ENCODE measurements at places on chromosomes 13 and 19.

- DNase-seq = no peak
Observed at GRCh38 chr19:41297628-41298347, 12.2 kb upstream of the CCDC97 start.

DNA sequence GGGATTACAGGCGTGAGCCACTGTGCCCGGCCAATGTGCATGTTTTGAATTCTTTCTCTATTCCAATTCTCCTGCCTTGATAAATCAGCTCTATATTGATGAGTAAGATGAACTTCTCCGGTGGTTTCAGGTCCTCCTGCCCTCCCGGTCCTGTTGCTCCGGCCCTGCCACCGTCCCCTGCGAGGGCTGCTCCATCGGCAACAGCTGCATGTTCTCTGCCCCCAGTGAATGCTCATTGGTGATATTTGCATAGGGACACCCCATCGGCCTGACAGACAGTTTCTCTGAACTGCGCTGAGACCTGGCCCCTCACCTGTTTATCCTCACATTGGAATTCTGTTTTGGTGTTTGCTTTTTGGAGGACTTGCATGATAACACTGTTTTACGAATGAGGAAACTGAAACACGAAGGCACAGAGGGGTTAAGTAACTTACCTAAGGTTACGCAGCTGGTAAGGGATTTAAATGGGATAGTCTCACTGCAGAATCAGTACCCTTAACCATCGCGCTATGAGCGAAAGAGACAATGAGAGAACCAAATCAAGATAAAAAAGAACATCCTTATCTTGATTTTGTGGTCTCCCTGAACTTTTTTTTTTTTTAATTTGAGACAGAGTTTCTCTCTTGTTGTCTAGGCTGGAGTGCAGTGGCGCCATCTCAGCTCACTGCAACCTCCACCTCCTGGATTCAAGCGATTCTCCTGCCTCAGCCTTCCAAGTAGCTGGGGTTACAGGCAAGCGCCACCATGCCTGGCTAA is 32.2 kb downstream of the ZNF557 start:
- no peak for DNase-seq

DNA sequence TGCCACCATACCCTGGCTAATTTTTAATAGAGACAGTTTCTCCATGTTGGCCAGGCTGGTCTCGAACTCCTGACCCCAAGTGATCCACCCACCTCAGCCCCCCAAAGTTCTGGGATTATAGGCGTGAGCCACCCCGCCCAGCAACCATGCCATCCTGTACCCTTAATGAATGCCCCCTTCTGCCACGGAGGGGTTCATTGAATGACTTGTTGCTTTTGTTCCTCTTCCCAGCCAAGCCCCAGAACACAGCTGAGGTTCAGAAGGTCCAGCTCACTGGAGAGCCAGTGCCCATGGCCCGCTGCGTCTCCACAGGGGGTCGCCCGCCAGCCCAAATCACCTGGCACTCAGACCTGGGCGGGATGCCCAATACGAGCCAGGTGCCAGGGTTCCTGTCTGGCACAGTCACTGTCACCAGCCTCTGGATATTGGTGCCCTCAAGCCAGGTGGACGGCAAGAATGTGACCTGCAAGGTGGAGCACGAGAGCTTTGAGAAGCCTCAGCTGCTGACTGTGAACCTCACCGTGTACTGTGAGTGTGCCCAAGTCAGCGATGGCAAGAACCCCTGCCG is 6.0 kb downstream of the PVR start:
- peak; percentile 74 for DNase-seq

DNA sequence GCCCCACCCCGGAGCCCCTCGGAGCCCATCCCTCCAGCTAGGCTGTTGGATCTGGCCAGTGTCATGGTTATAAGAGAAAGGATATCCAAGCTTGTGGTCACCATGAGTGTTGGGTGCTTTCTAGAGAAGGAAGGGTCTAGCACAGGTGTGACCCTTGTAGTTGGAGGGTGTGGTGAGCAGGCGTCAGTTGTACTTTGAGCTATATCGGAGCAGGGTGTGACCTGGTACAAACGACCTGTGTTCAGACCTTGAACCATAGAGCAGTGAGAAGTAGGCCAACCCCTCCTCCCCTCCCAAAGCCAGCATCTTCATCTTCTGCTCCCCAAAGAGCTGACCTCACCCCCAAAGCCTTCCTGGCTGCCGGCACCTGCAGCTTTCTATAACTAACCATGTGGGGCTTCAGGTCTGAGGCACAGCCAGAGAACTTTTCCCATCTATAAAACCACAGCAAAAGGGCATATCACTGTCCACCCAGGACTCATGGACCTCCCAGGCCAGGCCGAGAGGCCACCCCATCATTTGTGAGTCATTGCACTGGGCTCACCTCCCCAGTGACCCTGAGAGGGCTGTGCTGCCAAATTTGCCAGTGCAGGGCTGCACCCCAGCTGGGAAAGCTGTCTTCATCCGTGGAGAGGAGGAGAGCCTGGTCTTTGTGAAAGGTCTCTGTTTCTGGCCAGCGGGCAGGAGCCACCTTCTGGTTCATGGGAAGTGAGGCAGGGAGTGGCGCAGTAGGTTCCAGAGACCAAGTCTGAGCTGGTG is 14.2 kb downstream of the RAB8A start:
- no peak for DNase-seq

GRCh38 chr19:29663861-29664752 is 1.2 kb upstream of the PLEKHF1 start:
- DNase-seq = no peak

GRCh38 chr19:47587295-47587694 is 14.3 kb upstream of the ZNF541 start:
- no peak for DNase-seq

DNA sequence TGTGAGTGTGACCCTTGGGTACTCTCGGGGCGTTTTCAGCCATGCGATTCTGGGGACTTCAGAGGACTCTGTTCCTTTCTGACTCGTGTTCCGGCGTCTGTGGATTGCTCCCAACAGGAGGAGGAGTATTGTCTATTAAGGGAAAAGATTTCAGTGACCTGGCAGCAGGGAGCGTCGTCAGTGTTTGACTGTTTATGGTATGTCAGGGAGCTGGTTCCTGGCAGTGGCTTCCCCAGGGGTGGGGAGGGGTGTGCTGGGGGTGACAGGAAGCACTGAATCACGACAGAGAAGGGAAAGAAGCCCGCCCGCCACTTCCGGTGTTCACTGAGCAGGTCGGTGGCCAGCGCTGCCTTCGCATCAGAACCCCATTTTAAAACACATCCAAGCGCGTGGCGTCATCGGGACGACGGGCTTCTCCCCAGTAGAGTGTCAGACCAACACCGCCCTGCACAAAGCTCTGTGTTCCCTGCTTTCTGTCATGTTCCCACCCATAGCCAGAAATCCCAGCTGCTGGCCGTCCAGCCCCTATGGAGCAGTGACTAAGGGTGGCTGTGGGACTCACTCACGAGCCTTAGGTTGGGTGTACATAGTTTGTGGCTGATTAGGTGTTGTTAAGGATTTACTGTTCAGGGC is 33.8 kb downstream of the COL4A2 start:
- no peak for DNase-seq

DNA sequence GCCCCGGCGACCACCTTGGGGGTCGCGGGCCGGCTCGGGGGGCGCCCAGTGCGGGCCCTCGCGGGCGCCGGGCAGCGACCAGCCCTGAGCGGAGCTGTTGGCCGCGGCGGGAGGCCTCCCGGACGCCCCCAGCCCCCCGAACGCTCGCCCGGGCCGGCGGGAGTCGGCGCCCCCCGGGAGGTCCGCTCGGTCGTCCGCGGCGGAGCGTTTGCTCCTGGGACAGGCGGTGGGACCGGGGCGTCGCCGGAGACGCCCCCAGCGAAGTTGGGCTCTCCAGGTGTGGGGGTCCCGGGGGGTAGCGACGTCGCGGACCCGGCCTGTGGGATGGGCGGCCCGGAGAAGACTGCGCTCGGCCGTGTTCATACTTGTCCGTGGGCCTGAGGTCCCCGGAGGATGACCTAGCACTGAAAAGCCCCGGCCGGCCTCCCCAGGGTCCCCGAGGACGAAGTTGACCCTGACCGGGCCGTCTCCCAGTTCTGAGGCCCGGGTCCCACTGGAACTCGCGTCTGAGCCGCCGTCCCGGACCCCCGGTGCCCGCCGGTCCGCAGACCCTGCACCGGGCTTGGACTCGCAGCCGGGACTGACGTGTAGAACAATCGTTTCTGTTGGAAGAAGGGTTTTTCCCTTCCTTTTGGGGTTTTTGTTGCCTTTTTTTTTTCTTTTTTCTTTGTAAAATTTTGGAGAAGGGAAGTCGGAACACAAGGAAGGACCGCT is 729 bp downstream of the STK11 start:
- peak; percentile 46 for DNase-seq

DNA sequence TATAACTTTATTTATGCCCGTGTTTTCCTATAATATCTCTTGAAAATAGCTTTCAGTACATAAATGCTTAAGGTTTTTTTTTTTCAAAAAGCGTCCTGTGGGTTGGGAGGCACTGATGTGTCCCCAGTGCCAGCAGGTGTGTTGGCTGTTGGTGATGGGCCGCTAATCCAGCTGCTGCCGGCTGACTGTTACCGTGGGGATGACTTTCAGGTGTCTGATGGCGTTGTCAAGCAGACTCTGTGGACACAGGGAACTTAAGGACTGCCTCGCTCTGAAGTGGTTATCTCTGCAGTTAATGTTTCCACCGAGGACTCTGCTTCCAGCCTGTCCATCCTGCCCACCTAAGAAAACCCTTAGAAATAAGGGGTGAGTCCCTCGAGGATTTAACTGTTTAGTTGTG is 94.5 kb downstream of the ANKRD10 start:
- peak; percentile 27 for DNase-seq

DNA sequence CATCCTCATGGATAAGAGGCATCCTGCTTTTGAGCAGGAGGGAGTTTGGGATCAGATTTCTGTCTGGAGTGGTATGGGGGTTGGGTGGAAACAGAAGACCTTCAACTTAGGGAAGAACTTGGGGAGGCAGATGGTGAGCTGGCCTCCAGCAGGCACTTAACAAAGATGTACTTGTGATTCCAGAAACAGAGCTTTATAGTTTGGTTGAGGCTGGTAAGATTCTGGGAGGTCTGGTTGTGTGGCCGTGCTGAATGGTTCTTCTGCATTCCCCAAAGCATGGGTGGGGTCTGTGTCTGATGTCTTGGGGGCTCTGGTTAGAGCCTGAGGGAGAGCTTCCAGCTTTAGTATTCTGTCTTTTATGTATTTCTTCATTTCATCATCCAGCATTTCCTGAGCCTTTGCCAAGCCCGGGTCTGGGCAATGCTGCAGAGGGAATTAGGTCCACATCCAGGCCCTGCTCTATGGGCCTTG is 4.8 kb downstream of the MEGF8 start:
- DNase-seq = peak; percentile 74

DNA sequence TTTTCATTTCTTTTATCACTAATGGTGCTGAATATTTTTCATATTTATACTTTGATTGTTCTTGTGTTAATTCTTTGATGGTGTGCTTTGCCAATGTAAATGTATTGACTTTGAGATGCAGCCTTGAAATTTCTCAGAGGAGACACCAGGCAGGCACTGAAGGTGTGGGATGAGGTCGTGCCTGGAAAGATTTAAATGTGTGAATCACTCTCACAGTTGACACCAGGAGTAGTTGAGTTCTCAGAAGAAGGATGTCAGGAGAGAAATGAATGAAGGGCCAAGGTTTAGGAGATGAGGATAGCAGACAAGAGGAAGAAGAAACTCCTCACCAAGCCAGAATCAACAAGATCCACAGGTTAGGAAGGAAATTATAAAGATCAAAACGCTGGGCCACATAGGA is 10.1 kb upstream of the KL start:
- DNase-seq = no peak

DNA sequence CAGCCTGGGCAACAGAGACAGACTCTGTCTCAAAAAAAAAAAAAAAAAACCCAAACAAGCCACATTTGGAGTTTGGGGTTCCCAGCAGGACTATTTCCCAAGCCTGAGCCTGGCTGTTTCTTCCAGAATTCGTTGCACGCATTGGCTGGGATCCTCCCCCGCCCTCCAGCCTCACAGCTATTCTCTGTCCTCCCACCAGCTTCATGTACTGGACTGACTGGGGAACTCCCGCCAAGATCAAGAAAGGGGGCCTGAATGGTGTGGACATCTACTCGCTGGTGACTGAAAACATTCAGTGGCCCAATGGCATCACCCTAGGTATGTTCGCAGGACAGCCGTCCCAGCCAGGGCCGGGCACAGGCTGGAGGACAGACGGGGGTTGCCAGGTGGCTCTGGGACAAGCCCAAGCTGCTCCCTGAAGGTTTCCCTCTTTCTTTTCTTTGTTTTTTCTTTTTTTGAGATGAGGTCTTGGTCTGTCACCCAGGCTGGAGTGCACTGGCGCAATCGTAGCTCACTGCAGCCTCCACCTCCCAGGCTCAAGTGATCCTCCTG is 26.7 kb downstream of the LDLR start:
- no peak for DNase-seq

DNA sequence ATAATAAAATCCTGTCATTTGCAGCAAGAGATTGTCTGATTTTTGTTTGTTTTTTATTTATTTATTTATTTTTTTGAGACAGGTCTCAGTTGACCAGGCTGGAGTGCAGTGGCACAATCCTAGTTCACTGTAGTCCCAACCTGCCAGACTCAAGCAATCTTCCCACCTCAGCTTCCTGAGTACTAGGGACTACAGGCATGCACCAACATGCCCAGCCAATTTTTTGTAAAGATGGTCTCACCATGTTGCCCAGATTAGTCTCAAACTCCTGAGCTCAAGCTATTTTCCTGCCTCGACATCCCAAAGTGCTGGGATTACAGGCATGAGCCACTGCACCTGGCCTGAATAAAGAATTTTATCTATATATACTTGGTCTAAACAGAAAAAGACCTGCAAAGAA is 17.6 kb downstream of the ZNF233 start:
- no peak for DNase-seq

- DNase-seq = peak; percentile 69
Observed at GRCh38 chr19:49592486-49593232, 1.7 kb downstream of the PRR12 start.

DNA sequence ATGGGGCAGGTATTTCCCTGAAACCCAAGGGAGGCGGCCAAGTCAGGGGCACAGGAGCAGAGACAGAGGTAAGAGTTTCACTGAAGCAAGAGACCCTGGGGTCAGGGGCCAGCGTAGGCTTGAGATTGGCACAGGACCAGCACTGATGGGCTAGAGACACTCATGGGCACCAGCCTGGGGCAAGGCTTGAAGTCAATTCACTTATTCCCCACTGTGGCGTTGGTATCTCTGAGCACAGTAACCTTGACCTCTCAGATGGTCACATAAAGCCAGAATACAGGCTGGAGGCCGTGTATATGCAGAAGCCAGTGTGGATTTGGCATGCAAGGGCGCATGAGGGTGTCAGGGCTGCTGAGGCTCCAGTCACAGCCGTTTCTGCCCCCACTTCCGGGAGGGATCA is 173.5 kb upstream of the GPR12 start:
- no peak for DNase-seq

GRCh38 chr13:47665043-47665442 is 336.0 kb downstream of the SUCLA2 start:
- DNase-seq = no peak

DNA sequence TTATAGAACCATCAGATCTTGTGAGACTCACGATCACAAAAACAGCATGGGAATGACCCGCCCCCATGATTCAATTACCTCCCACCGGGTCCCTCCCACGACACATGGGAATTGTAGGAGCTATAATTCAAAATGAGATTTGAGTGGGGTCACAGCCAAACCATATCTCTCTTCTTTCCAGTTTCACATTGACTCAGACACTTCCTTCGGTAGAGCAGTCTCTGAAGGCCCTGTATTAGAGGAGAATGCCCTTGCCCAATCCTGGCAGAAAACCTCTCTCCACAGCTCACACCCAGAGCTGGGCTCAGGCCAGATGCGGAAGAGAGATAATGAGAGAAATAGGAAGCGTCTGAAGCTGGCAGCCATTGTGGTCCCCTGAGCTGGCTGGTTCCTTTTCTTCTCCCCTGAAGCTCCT is 72.4 kb upstream of the CLDN10 start:
- no peak for DNase-seq

Data from NCI-H69 (cell line).